ENCODE measurements at places on chromosomes 5 and 9.

DNA sequence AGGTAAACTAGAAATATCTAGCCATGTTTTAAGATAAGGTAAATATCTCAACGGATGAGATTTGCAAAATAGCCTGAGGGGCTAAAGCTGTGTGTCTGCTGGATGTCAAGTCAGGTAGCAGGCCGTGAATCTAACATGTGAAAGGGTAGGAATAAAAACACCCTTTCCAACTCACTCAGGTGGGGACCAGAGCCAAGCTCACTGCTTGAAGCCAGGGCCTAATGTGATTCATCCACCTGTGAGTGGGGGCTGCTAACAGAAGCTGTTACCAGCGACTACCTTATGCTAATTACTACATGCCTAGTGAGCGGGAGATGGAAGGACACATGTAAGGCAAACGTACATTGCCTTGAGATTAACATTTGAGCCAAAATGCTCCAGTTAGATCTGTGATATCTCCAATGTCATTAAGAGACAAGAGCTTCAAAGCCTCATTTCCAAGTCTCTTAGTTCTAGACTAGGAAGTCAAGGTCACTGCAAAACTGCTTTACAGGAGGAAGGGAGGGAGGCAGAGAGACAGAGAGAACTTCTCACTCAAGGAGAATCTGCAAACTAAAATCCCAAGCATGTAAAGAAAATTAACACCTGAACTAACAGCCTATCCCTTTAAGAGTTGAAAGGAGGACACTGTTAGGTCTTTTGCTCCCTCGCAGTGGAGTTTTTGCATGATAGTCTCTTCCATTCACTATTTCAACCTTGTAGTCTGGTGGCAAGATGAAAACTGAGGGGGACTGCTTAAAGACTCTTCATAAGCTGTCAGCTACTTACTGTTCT, 141.6 kb upstream of the RPS23 start:
- no peak for DNase-seq

GRCh38 chr5:156471893-156472292, 144.9 kb downstream of the SGCD start:
- DNase-seq: no peak

DNA sequence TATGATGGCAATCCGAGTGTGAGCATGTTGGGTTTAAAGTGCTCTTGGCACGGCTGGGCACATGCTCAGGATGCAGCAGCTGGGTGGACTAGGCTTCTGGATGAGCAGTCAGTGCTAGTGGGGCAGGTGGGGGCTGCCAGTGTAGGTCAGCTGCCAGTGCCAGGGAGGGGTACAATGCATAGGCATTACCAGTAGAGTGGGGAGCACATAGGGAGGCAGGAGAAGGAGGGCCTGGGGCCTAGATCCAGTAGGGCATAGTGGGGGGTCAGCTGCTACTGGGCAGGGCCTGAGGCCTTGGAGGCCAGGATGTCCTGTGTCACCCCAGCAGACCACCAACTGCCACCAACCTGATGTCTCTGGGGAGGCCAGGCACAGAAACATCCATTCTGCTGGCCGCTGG, 24.2 kb downstream of the ACSL6 start:
- no peak for DNase-seq

- DNase-seq: no peak
Measured at GRCh38 chr5:133253070-133253469, 201.3 kb downstream of the HSPA4 start.

DNA sequence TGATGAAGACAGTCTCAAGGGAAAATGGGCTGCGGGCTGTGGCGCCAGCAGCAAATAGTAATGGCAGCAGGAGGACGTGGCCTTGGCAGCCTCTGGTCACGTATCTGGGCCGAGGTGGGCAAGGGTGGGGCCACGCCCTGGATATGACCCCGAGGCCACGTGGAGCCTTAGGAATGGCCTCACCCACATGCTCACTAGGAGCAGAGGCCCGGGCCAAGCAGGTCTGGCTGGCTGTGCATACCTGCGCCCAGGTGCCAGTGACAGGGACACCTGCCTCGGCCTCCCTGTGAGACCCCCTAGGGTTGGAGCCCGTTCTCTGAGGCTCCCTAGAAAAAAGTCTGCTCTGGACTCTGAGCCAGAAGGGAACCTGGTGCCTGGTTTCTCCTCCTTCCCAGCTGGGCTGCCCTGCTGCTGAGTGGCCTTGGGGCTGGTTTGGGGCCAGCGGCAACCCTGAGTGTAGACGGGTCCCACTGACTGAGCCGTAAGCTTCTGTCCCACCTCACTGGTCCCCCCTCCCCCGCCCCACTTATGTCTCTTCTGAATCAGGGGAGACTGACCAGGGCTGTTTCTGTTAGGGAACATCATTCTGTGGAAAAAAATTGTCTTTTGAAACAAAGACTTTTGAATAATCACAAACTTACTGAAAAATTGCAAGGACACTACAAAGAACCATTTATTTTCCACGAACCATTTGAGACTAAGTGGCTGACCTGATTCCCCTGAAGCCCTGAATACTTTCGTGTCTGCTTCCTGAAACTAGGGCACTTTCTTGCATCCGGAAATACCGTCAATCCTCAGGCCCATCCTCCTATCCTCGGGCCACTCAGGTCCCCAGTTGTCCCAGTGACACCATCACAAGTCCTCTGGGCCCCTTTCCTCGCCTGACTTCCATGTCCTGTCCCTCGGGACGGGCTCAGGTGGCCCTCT, 60.8 kb downstream of the WNK2 start:
- DNase-seq: no peak

DNA sequence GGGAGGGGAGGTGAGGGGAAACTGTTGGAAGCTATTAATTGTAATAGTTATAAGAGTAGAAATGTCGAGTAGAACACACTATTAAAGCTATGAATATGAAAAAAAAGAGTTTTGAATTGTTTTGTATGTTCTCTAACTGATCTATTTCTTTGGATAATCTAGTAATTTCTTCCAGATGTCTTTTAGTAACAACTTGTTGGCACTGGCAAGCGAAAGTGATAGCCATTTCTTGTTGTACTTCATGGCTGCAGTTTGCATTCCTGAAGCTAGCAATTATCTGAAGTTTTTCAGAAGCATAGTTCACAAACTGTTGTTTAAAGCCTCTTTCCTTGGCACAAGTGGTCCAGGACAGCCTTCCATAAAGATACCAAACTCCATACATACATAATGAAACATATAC, 49.4 kb upstream of the SPATA31C2 start:
- no peak for DNase-seq

Measured in activated T-helper 1 cell treated with Interleukin-2 at 50 U/mL for 16 hours (primary cell).